ENCODE measurements at places on chromosomes 12 and 14.
A peak's percentile ranks its signal among the peaks of the same experiment; 100 is the strongest.

- no peak for DNase-seq
Measured at GRCh38 chr14:68846466-68846865, 53.6 kb upstream of the ZFP36L1 start.

DNA sequence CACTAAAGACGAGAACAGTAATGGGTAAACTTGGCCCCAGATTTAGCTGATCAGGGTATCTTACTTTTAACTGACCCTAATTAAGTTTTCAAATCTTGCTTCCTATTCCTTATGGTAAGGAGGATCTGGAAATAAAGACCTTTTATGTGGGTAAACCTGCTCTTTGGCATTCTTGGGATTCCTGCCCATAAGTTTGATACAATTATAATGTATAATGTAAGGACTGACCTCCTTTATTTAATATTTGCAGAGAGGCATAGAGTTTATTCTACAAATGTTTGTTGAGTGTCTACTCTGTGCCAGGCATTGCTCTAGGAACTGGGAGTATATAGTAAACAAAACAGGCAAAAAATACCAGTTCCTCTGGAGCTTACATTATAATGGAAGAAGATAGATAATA is 4.4 kb upstream of the PRDM4 start:
- DNase-seq = no peak

DNA sequence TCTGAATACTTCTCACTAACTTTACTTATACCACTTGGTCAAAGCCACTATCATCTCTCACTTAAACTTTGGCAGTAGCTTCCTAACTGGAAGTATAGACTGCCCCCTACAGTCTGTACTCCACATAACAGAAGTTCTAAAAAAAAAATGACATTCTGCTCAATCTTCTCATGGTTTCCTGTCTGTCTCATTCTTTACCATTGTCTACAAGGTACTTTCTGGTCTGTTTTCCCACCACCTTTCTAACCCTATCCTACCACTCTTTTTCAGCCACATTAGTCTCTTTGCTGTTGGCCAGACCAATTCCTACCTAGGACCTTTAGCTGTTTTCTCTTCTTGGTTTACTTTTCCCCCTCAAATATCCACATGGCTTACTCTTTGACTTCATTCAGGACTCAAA is 14.7 kb downstream of the CPSF6 start:
- DNase-seq = peak; percentile 68

DNA sequence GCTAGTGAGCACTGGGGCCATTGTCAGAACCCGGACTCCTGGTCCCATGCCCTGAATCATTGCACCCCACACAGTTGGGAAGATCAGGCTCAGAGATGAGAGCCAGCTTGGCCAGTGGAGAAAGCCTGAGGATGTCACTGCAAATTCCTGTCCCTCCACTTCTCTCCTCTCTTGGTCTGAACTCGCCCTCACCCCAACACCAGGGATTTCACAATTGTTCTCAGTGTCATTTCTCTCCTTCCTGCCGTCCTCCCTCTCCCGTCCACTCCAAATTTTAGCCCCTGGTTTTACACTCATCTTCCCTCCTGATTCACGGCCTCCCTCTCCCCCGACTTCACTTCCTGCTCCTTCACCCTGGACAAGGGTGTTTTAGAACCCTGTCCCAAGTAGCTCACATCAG is 11.1 kb downstream of the KRT75 start:
- DNase-seq = no peak

DNA sequence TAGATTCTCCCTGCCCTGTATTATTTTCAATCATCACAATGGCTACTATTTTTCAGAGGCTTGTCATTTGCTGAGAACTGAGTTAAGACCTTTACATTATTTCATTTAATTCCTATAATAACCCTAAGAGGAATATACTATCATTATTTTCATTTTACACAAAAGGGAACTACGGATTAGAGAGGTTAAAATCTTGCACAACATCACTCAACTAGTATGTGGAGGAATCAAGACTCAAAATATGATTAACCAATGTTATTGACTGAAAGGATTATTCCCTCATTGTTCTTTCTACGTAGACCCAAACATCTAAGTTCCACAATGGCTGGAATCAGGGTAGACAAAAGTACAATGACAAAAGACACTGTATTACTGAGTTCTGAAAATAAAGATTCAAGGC is 45.0 kb downstream of the GPR65 start:
- DNase-seq = no peak

DNA sequence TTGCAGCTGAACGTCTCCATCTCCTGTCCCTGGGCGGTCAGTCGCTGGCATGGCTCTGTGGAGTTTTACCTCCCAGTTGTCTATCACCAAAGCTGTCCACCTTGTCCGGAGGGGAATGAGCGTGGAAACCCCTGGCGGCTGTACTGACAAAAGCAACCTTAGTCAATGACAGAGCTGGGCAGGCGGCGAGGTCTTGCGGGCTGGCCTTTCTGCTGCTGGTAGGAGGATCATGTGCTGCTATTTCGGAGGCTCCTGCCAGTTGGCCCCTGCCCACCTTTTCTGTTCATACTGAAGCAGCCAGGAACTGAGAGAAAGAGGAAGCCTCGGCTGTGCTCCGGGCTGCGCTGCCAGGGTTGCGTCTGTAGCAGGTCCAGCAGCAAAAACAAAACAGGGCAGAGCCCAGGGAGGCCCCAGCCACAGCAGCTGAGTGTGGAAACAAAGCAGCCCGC is 57.7 kb downstream of the HMGA2 start:
- no peak for DNase-seq

GRCh38 chr12:26782372-26783130 is 50.4 kb downstream of the ITPR2 start:
- DNase-seq = no peak

DNA sequence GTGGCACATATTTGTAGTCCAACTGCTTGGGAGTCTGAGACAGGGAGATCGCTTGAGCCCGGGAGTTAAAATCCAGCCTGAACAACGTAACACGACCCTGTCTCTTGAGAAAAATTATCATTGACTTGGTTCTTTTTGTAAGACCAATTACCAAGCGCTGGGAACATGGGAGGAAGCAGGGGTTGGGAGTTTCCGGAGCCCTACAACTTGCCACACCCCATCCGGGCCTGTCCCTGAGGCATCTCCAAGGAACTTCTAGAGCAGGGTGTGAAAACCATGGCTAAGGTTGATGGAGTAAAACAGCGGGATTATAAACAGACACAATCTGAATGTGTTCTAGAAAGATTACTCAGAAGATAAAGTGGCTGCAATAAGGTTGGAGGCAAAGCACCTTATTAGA is 10.3 kb downstream of the PLXNC1 start:
- DNase-seq = no peak

DNA sequence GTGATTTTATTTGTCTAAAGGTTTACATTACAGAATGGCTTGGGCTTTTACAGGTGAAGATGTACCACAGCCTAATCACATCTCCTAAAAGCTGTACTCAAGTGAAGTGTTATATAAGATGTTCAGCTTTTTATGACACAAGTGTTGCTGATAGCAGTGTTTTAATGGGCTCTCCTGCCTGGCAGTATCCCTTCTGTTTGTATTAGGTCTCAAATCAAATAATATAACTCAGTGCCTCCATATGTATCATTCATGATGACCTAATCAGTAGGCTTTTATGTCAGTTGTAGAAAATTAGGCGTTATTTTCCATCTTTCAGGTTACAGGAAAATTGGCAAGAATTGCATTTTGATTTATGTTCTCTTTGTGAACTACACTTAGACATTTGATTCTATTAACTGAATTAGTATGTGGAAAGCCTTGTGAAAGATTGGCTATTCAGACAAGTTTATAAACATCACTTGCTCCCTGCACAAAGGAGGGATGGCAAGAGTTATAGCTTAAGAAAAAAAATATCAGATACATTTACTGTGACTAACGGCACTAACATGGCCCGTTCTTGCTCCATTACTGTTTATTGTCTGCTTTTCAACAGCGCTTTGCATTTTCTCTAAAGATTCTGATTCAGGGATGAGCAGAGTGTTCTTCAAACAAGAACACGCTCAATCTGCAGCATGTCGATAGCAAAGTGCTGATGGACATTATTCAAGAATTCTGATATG is 143.7 kb upstream of the DIO2 start:
- DNase-seq = no peak

- no peak for DNase-seq
Measured at GRCh38 chr14:53547593-53547992, 394.5 kb upstream of the DDHD1 start.

GRCh38 chr14:33290641-33291040 is 352.0 kb downstream of the NPAS3 start:
- DNase-seq = no peak

DNA sequence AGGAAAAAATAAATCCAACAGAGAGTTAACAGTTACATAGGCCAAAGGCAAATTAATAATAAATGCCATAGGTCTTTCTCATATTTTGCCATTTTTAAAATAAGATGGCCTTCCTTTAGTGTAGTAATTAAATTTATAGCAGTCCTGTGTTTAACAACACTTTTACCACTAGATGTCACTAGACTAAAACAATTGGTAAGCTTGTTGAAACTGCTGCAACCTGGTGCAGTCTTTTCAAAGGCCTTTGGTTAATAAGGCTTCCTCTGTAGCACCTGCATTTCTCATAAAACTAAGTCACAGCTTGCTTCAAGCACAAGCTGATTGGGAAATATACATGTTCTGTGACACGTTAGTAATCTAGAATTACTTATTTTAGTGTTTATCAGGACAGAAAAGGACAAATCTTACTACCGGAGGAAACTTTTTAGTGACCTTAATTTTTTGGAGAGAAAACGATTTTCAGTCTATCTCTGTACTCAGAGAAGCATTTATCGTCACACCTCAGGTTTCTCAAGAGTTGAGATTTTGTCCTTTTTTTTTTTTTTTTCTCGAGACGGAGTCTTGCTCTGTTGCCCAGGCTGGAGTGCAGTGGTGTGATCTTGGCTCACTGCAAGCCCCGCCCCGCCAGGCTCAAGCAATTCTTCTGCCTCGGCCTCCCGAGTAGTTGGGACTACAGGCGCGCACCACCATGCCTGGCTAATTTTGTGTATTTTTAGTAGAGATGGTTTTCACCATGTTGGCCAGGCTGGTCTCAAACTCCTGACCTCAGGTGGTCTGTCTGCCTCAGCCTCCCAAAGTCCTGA is 20.0 kb downstream of the BORCS5 start:
- peak; percentile 89 for DNase-seq

DNA sequence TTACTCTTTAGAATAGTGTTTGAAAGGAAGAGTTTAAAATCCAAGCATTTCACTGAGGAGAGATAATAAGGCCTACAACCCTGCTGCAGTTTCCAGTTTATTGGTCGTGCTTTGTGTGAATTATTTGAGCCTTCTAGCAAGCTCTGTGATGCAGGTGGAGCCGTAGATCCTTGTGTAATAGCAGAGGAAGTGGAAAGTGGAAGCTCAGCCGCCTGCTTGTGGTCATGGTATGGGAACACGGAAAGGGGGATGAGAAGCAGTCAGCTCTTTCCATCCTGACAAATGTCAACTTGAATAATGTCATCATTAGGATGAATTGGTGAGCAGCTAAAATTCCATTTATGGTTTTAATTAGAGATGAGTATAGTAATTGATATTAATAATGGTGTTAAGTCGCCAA is 29.1 kb downstream of the SYNE2 start:
- no peak for DNase-seq

DNA sequence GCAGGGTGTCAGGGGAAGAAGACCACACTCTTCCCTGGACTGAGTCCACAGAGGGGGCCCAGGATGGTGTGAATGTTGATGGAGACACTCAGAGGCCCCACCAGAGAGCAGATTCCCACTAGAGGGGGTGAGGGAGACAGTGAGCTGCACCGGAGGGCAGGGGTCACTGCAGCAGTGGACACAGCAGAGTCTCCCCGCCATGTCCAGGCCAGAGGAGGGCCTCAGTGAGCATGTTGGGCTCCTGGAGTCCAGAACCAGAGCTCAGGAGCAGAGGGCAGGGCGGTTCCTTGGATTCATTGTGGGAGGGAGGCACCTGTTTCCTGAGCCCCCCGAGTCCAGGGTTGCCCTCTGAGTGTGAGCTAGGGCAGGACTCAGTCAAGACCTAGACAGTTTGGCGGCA is 1.8 kb upstream of the KRT82 start:
- no peak for DNase-seq

GRCh38 chr14:73269729-73270531 is 32.6 kb downstream of the PAPLN start:
- DNase-seq = no peak

GRCh38 chr14:51209457-51209856 is 30.6 kb upstream of the TMX1 start:
- DNase-seq = no peak

DNA sequence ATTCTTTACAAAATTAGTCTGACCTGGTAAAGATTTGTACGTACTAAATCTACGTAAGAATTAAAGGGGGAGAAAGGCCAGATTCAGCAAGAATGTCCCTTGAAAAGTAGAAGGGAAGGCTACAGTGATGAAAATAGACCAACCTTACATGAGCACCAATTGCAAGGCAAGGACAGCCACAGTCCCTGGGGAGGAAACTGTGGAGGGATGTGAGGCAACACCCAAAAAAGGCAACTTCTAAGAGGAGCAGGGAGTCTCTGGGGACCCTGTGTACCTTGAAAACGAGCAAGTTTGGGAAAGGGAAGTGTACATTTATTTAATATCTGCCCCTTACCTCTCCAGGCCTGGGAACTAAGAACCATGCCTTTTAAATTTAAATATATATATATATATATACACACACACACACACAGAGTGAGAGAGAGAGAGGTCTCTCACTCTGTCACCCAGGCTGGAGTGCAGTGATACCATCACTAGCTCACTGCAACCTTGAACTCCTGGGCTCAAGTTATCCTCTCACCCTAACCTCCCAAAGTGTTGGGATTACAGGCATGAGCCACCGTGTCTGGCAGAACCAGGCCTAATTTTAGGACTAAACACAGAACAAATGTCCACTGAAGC is 56.4 kb downstream of the TMCC3 start:
- no peak for DNase-seq

GRCh38 chr12:70722584-70723343 is 85.5 kb upstream of the PTPRB start:
- DNase-seq = peak; percentile 10

DNA sequence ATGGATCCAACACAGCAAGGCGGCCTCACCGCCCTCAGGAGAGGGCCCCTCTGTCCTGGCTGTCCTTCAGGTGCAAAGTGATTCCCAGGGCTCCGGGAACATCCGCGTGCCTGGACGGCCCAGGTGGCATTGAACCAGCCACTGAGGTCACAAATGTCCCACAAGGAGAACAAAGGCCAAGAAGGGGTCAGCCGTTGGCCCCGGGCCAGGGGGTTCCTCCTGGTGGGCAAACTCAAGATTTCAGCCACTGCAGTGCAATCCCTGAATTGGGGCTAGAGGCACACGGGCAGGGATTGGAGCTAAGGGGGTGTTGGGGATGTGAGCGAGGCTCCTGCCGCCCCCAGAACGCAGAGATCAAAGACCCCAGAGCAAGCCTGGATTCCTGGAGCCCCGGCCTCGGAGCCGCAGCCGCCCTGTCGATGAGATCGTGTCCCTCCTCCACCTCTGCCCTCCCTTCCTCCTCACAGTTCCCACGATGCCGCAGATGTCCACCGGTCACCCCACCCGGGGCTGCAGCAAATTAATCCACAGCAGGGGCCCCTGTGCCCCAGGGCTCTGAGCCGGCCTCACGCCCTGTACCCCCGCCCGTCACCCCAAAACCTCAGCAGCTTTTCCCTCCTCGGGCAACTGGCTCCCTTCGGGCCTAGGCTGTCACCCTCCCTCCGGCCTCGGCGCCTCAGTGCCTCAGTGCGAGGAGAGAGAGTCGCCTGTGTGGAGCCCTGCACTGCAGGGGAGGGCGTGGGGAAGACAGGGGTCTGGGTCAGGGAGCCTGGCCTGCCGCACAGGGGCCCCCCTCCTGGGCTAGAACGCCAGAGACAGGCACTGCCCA is 56.7 kb upstream of the GALNT9 start:
- DNase-seq = no peak
